HCT116 (cell line): ENCODE measurements at places on chromosomes 6 and 20. TPM values are rescaled to one million over a fixed set of nuclear protein-coding genes. Genes with fewer than 3 reads are reported as not detected.

DNA sequence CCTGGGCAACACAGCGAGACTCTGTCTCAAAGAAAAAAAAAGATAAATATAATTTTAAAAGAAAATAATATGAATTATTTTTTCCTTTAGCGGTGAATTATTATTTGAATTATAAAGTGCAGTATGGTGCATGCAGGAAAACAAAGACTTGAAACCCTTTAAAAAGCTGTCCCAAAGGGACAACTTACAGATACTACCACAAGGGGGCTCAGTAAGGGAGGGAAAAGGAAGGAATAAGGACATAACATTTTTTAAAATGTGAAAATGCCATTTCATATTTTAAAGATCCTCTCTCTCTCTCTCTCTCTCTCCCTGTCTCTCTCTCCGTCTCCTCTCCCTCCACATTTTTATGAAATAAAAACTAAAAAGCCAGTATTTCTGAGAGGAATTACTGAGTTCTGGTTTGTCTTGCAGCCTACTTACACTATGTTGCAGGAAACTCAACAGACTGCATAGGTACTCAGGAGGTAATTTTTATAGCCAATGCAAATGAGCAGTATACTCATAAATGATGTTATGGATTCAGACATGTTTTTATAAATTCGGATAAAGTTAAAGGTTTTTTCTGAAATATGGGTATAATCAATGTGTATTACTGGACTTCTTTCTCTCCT is 455.0 kb upstream of the GJE1 start:
- H3K4me3 ChIP-seq: no peak overlapping the region
- H3K27ac ChIP-seq: no peak overlapping the region
- H3K36me3 ChIP-seq: no peaks in the 10 kb centered on the region
- H3K27me3 ChIP-seq: no peaks in the 10 kb centered on the region
- 0 out of 2 replicates have a peak, but pooled peaks cover 3% of the 10 kb centered on the region for H3K4me1 ChIP-seq

The SLC22A3 gene
- 0.07 TPM for total RNA-seq

The HLA-G gene
- not detected for total RNA-seq

DNA sequence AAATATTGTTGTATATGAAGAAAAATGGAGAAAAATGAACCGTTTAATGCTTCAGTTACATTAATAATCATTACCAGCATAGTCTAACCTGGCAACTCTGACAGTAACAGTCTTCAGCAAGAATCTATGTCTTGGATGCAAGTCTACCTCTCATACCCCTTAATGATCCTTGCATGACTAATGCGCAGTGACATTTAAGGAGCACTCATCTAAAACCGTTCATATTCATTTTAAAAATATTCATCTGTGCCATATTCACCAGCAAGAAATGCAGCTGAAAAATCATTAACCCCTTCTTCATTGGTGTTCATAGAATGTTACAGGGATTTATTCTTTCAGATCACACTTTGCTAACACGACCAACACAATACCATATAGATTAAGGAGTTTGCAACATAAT is 227.2 kb upstream of the ASCC3 start:
- no peak overlapping the region for H3K4me3 ChIP-seq
- DNase-seq: no peak
- H3K27me3 ChIP-seq: no peaks in the 10 kb centered on the region
- H3K4me1 ChIP-seq: no peaks in the 10 kb centered on the region
- H3K27ac ChIP-seq: no peak overlapping the region

The TFAP2A gene
- 24.3 TPM for total RNA-seq

GRCh38 chr20:34629904-34630303 is 47.0 kb downstream of the PIGU start:
- no peak overlapping the region for H3K4me3 ChIP-seq
- no peak overlapping the region for H3K27ac ChIP-seq
- DNase-seq: no peak
- no peaks in the 10 kb centered on the region; the same call in 1 of the 2 replicates for H3K36me3 ChIP-seq
- 0 out of 2 replicates have a peak, but pooled peaks cover 3% of the 10 kb centered on the region for H3K4me1 ChIP-seq

DNA sequence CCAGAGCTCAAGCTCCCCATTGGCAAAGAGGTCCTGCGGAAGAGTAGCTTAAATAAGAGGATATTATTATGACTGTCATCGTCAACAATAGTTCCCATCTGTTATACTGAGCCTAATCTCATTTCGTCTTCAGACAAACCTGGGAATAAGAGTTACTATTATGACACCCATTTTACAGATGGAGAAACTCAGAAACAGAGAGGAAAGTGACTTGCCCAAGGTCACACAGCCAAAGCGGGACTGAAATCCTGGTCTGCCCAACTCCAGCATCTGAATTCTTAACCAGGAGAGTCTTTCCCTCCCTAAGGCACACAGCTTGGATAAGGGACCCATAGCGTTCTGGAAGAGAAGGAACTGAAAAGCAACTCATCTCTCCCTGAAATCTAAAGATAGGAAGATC is 23.4 kb downstream of the PTGIS start:
- no peaks in the 10 kb centered on the region for H3K27me3 ChIP-seq
- no peak overlapping the region for H3K27ac ChIP-seq
- H3K4me1 ChIP-seq: no peaks in the 10 kb centered on the region
- H3K36me3 ChIP-seq: no peaks in the 10 kb centered on the region

GRCh38 chr6:15385521-15385920 is 139.7 kb downstream of the JARID2 start:
- no peak overlapping the region for H3K4me3 ChIP-seq
- no peaks in the 10 kb centered on the region for H3K4me1 ChIP-seq
- H3K27ac ChIP-seq: no peak overlapping the region
